SJCRH30 (cell line): ENCODE measurements at places on chromosomes 4 and X. TPM values are rescaled to one million over a fixed set of nuclear protein-coding genes. Genes with fewer than 3 reads are reported as not detected.

DNA sequence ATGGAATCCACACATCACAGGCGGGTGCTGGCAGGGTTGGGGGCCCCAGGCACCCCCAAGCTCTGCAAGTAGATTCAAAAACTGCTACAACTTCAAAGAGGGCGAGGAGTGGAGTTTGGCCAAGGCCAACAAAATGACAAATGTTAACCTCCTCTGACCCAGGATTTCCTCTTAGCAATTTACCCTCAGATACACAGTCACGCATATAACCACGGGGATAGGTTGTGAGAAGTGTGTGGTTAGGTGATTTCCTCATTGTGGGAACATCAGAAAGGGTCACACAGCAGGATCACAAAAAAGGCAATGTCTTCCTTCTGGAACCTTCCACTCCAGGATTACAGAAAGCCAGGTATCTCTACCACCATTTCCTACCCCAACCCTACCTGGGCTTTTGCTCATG lies 62.4 kb downstream of the C4orf50 start:
- DNase-seq, result no peak

DNA sequence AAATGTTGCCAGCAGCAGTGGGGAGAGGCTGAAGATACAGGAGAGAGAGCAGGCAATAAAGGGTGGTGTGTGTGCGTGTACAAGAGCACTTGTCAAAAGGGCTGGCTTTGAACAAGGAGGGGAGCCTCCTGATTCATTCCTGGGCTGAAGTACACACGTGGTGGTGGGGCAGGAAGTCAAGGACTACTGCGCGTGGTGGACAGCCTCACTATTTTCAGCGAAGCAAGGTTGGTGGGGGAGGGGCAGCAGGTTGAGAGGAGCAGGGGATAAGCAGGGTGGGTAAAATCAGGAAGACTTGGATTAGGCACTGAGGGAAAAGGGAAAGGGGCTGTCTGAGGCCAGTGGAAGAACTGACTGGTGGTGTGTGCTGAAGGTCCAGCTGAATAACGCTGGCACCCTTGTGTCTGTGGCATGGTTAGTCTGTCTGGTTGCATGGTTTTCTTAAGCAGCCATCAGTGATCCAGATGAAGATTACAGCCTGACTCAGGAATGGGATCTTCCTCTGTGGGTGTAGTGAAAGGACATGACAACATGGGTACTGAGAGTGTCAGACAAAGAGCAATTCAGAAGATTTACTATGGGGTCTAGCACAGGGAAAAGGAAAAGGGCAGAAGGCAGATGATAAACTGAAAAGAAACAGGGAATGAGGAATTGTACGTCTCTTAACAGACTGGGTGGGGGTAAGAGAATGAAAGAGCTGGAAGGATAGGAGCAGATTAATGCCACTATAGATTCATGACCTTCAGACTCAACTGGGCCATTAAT lies 149.8 kb downstream of the CHM start:
- no peak for DNase-seq

- no peak for DNase-seq
Measured at GRCh38 chr4:146900295-146900694, 45.4 kb downstream of the TTC29 start.

GRCh38 chr4:110275871-110276270 lies 77.5 kb upstream of the ELOVL6 start:
- DNase-seq, result no peak

DNA sequence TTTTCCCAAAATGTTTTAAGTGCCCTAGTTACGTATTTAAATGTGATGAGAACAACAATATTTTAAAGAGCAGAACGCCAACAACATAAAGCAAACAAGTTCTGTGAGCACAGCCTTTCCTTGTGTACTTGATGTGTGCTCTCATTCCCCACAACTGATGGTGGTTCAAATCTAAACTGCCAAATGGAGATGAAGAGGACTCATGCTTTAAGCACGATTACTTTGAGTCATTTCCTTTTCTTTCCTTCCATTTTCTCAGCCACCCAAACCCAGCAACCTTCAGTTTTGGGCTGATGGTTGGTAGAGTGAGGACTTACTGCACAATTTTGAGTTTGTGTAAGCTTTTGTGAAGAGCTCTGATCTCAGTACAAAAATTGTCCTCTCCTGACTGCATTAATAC lies 1.7 kb downstream of the NSD2 start:
- DNase-seq, result no peak

DNA sequence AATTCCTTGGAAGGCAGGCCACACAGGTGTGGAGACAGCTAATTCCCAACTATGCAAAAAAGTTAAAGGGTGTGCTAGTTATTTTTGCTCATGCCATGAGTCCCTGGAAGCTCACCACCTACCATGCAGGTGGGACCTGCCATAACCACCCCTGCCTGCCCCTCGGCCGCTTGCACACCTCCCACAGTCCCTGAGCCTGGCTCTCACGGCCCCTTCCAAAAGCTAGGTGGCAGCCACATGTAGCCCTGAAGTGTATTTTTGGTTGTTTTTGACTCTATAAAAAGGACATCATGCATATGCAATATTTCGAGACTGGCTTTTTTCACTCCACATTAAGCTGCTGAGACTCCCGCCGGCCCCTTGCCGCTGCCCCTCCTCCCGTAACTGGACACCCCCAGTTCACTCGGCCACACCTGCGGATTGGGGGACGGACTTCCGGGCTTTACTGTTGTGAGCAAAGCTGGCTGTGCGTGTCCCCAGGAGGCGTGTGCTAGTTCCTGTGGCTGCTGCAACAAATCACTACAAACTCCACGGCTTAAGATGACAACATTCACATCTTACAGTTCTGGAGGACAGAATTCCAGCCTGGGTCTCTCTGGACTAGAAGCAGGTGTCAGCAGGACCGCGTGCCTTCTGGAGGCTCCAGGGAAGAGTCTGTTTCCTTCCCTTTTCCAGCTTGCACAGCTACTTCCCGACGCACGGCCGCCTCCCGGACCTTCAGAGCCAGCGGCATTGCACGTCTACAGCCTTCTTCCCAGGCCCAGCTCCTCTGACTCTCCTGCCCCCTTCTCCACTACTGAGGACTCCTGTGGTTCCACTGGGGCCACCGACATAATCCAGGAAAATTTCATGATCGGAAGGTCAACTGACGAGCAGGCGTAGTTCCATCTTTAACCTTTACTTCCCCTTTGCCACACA lies 24.8 kb downstream of the ZFYVE28 start:
- DNase-seq, result peak; percentile 32

GRCh38 chr4:24913119-24913485 lies 260 bp upstream of the CCDC149 start:
- DNase-seq, result no peak

- peak; percentile 46 for DNase-seq
Measured at GRCh38 chrX:125131164-125131563, 188.5 kb upstream of the TEX13C start.

GRCh38 chr4:683982-684622 lies 4.8 kb downstream of the SLC49A3 start:
- DNase-seq, result peak; percentile 89

- DNase-seq, result no peak
Measured at GRCh38 chrX:47176101-47176740, 17.4 kb upstream of the UBA1 start.

DNA sequence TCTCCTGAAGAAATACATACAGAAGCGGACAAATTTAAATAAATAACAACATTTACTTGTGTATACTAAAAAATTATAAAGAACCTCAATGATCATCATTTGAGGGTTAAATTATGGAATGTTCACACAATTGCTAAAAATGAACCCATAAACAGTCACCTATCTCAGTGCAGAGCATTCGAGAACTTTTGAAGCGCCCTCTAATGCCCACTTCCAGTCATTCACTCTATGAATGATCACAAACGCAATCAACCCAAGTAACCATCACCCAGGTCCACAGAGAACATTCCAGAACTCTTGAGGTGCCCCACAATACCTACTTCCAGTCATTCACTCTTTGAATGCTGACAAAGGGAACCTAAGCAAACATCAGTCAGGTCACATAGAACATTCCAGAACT lies 103.5 kb upstream of the PLAC1 start:
- peak; percentile 29 for DNase-seq

- no peak for DNase-seq
Measured at GRCh38 chrX:729583-730409, 99.2 kb downstream of the SHOX start.

GRCh38 chr4:139202991-139203390 lies 26.0 kb upstream of the ELF2 start:
- DNase-seq, result no peak

DNA sequence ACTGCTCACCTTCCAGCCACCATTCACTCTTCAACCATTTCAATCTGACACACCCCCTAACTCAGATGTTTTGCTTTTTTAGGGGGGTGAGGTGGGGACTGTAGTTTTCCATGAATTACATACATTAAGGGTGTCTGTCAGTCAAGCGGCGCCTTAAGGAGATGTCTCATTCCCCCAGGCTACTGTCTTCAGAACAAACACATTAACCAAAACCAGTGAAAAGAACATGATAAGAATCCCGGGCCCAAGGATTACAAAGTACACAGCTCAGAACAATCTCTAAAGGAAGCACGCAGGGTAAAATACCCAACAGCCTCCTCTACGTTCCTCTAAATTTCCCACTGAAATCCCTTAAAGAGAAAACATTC lies 62.5 kb upstream of the IRF2 start:
- DNase-seq, result no peak

- no peak for DNase-seq
Measured at GRCh38 chr4:185020293-185020808, 2.1 kb downstream of the HELT start.

GRCh38 chrX:103376118-103376978 lies at the start of gene BEX3:
Gene BEX3, plus strand, starts transcription at chrX:103376538. Its CDS starts 984 bp downstream, at chrX:103377522.
- peak; percentile 68 for DNase-seq

GRCh38 chr4:152363086-152363485 lies 172.8 kb downstream of the FBXW7 start:
- no peak for DNase-seq

DNA sequence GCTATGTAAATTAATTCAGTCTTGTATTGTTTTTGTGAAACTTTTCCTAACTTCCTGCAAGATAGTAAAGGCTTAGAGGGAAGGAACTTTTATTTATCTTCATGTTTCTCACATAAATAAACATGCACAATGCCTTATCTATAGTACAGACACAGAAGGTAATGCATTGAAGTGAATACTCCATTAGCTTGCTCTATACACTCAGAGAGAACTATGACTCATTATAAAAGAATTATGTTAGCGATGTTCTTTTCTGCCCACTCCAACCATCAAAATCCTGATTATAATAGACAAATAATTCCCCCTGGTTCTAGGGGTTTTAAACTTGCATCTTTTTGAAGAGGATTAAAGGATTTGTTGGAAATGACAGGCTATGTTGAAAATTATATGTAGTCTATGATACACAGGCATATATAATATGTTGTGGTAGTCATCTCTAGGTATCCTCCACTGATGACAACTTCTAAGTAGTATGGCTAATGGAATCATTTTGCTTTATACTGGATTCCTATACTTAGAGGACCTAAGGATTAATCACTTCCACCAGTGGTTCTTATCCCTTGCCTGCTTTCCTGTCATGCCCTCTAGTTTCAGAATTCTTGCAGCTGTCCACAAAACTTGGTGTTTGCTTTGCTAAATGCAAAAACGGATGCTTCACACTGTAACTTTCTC lies 115.7 kb downstream of the NDST4 start:
- peak; percentile 41 for DNase-seq

- DNase-seq, result peak; percentile 4
Measured at GRCh38 chr4:184165291-184165690, 52.4 kb downstream of the ENPP6 start.

DNA sequence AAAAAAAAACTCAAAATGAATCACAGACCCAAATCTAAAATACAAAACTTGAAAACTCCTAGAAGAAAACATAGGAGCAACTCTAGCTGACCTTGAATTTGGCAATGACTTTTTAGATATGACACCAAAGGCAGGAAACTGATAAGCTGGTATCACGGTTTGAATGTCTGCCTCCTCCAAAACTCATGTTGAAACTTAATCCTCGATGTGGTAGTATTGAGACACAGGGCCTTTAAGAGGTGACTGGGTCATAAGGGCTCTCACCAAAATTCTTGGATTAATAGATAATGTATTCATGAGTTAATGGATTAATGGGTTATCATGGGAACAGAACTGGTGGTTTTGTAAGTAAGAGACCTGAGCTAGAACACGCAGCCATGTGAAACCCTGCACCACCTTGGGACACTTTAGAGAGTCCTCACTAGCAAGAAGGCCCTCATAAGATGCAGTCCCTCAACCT lies 40.5 kb downstream of the FRYL start:
- no peak for DNase-seq

Gene FATE1
- total RNA-seq, result 0.28 TPM in 1 of 2 replicates, not detected in the other

Gene MTNR1A
- not detected in 2 replicates for total RNA-seq

Gene EPHA5
- total RNA-seq, result 7.8 and 8.7 TPM in 2 replicates

Gene PDCL2
- not detected in 2 replicates for total RNA-seq

Gene TRO
- total RNA-seq, result 27.0 and 29.2 TPM in 2 replicates

Gene PLP1
- total RNA-seq, result not detected in 2 replicates

Gene GAGE12F
- not detected in 2 replicates for total RNA-seq

Gene ZNF157
- not detected in 2 replicates for total RNA-seq
